Astrocyte of the spinal cord (primary cell): ENCODE measurements at places on chromosomes 11 and 22.

- DNase-seq: peak; percentile 38
Measured at GRCh38 chr11:24496736-24497725, at the start of gene LUZP2. Gene LUZP2 (plus strand): TSS chr11:24497053.

GRCh38 chr11:7291100-7291829 lies 39.6 kb downstream of the SYT9 start:
- DNase-seq: no peak

DNA sequence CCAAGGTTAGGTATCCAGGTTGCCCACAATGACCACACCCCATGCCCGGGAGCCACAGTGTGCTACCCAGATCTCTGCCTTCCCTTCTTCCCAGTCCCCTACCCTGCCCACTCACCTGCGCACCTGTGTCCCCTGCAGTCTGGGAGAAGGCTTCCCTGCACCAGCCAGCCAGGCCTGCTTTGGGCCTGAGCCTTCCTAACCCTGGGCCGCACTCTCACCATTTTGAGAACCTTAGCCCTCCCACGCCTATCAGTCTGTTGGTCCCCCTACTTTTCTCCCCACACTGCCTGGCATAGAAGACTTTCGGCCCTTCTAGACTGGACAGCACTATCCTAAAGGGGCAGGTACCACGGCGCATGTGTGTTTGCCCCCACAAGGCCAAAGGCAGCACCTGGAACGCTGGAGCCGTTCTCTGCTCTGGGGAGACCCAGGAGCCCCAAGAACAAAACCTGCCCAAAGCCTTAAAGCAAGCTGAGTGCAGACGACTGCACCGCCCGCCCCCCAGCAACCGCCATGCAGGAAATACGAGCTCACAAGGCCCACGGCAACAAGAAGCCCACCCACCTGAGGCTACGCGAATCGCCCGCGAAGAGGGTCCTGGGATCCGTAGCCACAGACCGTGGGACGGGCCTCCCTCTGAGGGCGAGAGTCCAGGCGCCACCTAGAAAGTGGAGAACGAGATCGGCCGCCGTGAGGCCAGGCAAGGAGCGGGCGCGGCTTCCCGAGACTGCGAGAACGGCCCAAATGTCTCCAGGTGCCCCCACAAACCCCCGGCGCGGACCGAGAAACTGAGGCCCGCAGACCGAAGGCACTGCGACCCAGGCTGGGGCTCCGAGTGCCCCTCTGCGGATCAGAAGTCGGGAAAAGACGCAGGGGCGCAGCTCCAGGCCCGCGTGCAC lies 546 bp downstream of the GNB1L start:
- DNase-seq: peak; percentile 7

GRCh38 chr11:131246663-131247062 lies 123.8 kb upstream of the NTM start:
- no peak for DNase-seq

DNA sequence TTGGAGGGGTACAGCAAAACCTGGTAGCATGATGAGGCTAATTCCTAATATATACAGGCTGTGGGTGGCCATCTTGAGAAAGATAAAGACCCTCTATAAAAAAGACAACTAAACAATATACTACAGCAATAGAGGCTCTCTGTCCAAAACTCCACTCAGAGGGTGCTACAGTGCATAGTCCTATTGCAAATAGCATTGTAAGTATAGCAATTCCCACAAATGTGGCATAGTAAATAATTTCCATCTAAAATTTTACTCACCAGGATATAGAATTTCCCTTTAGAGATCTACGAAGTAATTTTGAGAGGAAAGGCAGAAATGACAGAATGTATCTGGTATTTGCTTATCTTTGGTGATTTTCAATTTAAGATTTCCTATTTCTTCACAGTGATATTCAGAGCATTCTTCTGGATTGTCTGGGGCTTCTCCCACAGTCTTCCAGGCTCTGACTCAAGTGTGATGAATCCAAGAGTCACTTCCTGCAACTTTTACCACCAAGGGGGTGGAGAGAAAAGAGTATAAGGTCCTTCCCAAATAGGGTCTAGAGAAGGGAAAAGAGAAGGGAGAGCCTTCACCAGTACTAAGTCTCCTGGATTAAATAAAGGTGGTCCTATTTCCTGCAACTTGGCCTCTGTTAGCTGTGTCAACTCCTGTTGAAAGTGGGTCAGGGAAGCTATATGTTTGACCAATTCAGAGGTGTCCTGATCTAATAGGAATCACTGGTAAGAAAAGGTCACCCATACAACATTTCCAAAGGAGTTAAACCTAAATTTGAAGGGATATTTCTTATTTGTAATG lies 1054.7 kb upstream of the CNTN5 start:
- DNase-seq: peak; percentile 93

DNA sequence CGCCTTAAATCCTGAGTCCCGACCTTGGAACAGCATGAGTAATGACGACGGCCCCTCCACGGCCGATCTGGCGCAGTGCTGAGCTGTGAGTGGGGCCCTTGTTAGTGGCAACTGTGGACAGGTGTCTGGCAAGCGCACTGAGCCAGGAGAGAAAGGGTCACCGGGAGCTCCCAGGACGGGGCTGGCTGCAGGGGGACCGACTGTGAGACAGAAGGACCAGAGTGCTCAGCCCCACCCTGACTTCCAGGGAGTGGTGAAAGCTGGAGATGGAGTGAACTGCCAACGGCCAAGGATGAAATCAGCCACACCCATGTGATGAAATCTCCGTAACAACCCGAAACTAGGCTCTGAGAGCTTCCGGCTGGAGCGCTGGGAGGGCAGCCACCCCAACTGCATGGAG lies 228.6 kb downstream of the BRD1 start:
- DNase-seq: no peak

DNA sequence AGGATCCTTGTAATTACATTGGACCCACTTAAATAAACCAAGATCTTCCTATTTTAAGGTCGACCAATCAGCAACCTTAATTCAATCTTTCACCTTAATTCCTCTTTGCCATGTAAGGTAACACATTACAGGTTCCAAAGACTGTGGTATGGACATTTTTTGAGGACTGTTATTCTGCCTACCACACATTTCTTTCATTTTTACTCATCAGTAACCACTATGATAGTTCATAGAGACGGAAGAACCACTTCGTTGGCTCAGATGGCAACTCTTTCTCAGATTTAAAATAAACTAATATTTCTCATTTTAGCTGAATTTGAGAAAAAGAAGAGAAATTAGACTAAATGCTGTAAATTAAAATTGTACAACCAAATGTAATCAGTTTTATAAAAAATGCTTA lies 96.3 kb downstream of the PAX6 start:
- no peak for DNase-seq

DNA sequence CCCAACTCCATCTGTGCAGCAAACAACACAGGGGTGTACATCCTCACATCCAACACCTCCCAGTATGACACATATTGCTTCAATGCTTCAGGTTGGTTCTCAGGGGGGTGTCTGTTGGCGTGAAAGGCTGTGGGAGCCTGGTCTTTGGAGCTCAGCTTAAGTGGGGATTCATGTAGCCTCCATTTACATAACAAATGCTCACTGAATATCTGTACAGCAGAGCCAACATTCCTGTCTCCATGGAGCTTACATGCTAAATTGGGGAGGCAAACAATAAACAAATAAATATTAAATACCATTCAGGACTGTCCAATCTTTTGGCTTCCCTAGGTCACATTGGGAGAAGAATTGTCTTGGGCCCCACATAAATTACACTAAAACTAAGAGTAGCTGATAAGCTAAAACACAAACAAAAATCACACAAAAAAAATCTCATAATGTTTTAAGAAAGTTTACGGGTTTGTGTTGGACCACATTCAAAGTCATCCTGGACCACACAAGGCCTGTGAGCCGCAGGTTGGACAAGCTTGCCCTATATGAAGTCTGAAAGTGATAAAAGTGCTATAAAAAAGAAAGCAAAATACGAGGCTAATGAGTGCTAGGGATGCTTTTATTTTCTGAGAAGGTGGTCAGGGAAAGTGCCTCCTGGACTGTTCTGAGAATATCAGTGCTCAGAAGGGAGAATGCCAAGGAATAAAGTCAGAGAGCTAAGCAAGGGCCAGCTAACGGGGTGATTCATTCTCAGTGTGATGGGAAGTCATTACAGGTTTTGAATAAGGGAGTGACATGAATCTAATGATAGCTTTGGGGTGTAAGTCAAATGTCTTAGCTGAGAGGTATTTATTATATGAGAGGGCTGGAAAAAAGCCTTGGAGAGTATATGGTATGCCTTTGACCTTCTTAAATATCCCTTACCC lies 41.6 kb downstream of the CD44 start:
- DNase-seq: peak; percentile 67

- no peak for DNase-seq
Measured at GRCh38 chr11:64314805-64315561, 2.4 kb downstream of the TRMT112 start.

DNA sequence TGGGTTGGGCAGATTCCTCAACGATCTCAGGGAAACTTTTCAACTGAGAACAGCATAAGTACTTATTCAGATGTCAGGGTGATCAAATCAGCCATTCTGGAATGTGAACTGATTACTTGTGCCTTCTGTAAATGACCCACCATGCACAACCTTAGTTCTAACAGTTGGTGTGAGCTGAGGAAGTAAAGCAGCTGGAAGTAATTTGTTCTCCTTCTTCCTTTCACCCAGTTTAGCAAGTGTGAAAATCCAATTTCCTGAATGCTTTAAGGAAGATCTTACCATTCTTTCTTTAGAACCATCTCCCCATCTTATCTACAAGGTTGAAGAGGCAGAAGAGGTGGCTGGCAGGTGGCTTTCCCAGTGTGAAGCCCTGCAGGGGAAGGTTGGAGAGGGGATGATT lies 781.6 kb downstream of the ETS1 start:
- DNase-seq: no peak

DNA sequence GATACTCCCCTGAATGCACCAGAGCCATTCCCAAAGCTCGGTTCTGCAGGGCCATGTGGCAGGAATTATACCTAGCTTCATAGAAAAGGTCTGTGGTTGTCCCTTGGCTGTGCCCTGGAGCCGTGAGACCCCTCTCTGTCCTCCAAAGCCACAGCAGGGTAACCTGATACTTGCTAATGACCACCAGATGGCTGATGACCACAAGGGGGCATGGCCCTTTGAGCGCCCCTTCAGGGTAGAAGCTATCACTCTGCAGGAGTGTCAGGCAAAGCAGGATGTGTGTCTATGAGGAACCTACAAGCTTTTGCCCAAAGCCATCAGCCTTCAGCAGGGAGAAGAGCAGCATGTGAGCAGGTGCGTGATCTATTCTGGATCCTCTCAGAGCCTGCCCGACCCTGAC lies 95.3 kb downstream of the NTM start:
- no peak for DNase-seq

- no peak for DNase-seq
Measured at GRCh38 chr11:69002110-69002569, 10.9 kb downstream of the MRGPRF start.

DNA sequence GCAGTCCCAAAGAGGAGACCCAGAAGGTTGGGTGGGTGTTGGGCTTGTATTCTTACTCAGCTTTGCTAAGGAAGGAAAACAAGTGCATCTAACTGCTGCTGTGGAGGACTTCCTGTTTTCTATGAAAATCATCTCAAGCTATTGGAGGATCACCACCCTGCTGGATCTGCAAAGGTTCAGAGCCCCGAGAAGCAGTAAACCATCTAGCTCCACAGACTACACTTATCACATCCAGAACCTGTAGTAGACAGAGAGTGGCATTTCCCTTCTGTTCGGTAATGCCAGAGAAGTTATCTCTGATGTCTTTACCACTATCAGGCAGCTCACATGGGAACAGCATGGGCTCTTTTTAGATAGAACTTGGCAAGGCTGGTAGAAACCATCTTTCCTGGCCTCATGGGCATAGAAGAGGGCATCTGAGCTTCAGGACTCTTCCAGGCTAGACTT lies 21.7 kb downstream of the KCNJ1 start:
- DNase-seq: no peak

DNA sequence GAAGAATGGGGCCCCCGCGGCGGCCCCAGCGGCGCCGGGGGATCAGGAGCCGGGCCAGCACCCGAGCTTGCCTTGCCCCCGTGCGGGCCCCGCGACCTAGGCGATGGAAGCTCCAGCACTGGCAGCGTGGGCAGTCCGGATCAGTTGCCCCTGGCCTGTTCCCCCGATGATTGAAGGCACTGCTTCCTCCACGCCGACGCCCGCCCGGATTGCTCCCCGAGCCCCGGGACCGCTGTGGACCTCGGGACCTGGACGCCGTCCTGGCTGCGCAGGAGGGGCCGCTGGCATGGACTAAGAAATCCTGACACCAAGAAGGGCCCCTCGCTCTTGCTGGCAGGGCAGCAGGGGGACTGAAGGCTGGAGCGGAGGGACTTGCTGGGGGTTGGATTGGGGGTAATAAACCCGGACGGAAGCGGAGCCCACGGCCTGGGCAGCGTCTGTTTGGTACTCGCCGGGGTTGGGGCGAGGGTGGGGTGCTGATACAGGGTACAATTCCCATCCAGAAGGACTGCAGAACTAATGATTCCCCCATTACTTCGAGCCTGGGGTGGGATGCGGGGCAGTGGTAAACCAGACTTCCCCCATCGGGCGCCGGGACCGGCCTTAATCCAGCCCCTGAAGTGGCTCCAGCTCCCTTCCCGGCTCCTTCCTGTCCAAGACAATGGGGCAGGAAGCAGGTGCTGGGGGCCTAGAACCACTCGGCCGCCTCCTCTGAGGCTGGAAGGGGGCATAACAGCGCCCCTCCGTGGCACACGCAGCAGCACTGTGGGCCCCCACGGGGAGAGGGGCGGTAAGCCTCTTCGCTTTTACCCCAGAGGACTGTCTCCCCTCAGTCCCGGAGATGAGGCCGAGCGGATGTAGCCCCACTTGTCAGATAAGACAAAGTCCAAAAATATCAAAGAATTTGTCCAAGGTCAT lies 1.0 kb downstream of the CCDC85B start:
- peak; percentile 37 for DNase-seq

GRCh38 chr22:28148816-28149465 lies 229.9 kb upstream of the PITPNB start:
- no peak for DNase-seq

DNA sequence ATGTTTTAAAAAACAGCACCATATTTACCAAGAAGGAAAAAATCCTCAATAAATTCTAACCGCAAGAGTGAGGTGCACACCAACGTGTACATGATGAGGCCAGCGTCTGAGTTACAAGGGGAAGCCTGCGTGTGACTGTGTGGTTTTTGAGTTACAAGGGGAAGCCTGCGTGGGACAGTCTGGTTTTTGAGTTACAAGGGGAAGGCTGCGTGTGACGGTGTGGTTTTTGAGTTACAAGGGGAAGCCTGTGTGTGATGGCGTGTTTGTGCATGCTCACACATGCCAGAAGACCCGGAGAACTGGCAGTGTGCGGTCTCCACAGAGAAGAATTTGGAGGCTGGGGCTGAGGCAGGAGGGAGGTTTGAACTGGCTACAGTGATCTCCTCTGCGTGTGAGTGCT lies 1376.4 kb downstream of the TBC1D22A start:
- DNase-seq: no peak

- peak; percentile 63 for DNase-seq
Measured at GRCh38 chr11:76209973-76210930, 4.0 kb upstream of the WNT11 start.

- DNase-seq: no peak
Measured at GRCh38 chr22:19664951-19665783, 49.1 kb upstream of the SEPTIN5 start.
